GM23248 (cell line): ENCODE measurements at places on chromosomes 7 and 10. TPM values are rescaled to one million over a fixed set of nuclear protein-coding genes. Genes with fewer than 3 reads are reported as not detected.

The CTAGE8 gene
- not detected in 2 replicates for polyA plus RNA-seq

The SLC13A4 gene
- polyA plus RNA-seq: 0.62 and 1.9 TPM in 2 replicates

The GHRHR gene
- polyA plus RNA-seq: not detected in 2 replicates

The INTS15 gene
- 11.1 and 11.3 TPM in 2 replicates for polyA plus RNA-seq

The TMEM229A gene
- not detected in 2 replicates for polyA plus RNA-seq

The SH2D4B gene
- polyA plus RNA-seq: not detected in 2 replicates

The BEND7 gene
- polyA plus RNA-seq: 1.7 and 2.3 TPM in 2 replicates

The ATP5F1C gene
- 294 and 304 TPM in 2 replicates for polyA plus RNA-seq

The PCDH15 gene
- polyA plus RNA-seq: not detected in 2 replicates

The OPN1SW gene
- 2.2 and 2.6 TPM in 2 replicates for polyA plus RNA-seq

The POM121C gene
- 22.8 and 27.7 TPM in 2 replicates for polyA plus RNA-seq

The SLC29A3 gene
- polyA plus RNA-seq: 7.3 TPM in 2 replicates

The EPO gene
- not detected in 2 replicates for polyA plus RNA-seq

The MRLN gene
- not detected in 2 replicates for polyA plus RNA-seq

The SUN3 gene
- polyA plus RNA-seq: not detected in 2 replicates

The ADRA2A gene
- 18.9 and 20.2 TPM in 2 replicates for polyA plus RNA-seq

The PRLHR gene
- polyA plus RNA-seq: not detected in 2 replicates

The DNTT gene
- not detected in 2 replicates for polyA plus RNA-seq

The CELF2 gene
- polyA plus RNA-seq: 26.5 and 27.5 TPM in 2 replicates

The ATOH7 gene
- not detected in 2 replicates for polyA plus RNA-seq

The CCDC172 gene
- not detected in 2 replicates for polyA plus RNA-seq

The NEBL gene
- not detected in 2 replicates for polyA plus RNA-seq

The GDF2 gene
- polyA plus RNA-seq: not detected in 2 replicates

The CPN1 gene
- polyA plus RNA-seq: not detected in 2 replicates

The SEMA4G gene
- 0.44 and 1.1 TPM in 2 replicates for polyA plus RNA-seq

The MYL10 gene
- polyA plus RNA-seq: not detected in 2 replicates

The CARD11 gene
- not detected in 2 replicates for polyA plus RNA-seq

The CYP26C1 gene
- not detected in 2 replicates for polyA plus RNA-seq

The MUC12 gene
- 1.0 and 1.3 TPM in 2 replicates for polyA plus RNA-seq

The EN2 gene
- not detected in 2 replicates for polyA plus RNA-seq

The PRSS37 gene
- not detected in 2 replicates for polyA plus RNA-seq

The SLC4A2 gene
- 59.4 and 61.2 TPM in 2 replicates for polyA plus RNA-seq

The TCERG1L gene
- not detected in 2 replicates for polyA plus RNA-seq
